Fibroblast of upper back skin (primary cell): ENCODE measurements at places on chromosomes 4 and X.

DNA sequence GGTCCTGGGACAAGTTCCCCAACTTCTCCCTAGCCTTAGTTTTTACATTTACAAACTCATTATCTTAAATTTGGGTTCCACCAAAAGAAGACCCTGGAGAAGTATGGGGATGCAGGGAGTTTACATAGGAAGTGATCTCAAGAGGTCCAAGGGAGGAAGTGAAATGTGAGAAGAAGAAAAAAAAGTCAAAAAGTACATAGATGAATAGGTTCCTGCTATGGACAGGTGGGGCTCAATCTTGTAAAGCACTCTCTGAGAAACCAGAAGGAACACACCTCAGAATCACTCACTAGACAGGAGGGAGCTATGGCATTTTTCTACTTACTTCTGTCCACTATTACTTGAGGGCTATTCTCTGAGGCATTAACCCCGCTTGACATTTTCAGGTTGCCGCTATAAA is 56.6 kb downstream of the ARHGAP6 start:
- DNase-seq: no peak

DNA sequence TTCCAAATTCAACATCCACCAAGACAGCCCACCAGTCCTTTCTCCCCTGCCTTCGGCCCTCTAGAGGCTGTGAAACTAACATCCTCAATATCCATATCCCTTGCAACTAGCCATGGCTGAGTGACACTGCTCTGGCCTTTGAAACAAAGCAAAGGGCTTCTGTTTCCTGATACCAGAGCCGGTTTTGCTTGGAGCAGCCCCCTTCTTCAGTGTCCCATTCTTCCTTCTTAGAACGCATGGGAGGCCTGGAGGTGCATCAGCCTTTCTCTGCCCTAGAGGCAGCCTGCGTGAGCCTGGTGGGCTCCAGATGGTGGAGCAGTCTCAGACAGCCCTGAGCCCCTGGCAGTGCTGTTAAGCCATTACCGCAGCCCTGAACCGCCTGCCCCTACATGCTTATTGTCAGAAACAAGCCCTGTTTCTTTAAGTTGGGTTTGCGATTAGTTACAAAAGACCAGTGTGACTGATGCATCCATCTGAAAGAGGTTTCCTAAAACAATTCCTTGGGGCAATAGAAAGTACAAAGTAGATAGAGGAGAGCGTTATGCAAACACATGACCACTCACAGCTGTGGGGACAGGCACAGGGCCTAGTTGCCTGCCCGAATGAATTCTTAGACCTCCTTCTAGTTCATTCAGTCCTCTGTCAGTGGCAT is 74.1 kb downstream of the EVC start:
- no peak for DNase-seq

GRCh38 chr4:113776679-113777078 is 15.1 kb upstream of the CAMK2D start:
- no peak for DNase-seq

DNA sequence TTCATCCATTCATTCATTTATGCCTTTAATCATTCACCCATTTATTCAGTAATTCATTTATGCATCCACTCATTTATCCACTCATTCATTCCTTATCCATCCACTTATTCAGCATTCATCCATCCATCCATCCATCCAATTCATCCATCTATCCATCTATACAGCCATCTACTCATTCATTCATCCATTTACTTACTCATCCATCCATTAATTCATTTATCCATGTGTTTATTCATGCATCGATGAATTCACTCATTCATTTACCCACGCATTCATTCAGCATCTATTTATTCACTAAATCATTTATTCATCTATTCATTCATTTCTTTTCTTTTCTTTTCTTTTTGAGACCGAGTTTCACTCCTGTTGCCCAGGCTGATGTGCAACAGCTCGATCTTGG is 10.4 kb downstream of the P2RY8 start:
- DNase-seq: no peak

GRCh38 chr4:57498251-57498650 is 388.1 kb upstream of the IGFBP7 start:
- DNase-seq: no peak

- peak; percentile 9 for DNase-seq
These were observed 73.7 kb downstream of the BEND2 start for GRCh38 chrX:18146954-18147353.

DNA sequence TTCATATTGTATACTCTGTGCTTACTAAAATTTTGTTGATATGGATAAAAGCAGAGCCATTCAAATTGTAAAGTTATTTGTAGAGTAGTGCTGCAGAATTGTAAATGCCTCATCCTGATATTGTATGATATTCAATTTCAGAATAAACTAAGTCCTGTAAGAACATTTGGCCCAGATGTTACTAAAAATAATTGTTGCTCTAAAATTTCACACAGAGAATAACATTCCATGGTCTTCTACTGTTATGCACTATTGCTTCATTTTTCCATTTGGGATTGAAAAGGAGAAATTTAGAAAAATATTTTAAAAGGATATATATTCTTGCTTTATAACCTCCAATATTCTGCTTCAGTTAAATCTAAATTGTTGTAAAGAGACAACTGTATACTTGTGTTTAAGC is 195.6 kb downstream of the LARP7 start:
- no peak for DNase-seq

DNA sequence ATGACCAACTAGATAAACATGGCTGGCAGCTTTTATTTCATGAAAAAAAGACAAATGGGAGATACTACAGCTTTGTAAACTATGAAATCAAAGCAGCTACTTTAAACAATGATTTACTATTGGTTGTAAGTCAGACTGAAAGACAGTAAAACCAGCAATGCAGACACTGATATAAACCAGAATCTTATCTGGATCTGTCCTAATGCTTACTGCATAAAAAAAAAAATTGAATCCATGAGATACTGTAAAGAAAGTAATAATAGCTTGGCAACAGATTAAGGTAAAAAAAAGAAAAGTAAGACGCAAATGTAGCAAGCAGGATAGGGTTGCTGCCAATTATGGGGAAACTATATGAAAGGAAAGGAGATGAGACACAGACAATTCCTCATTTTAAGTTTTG is 7.3 kb downstream of the LCORL start:
- no peak for DNase-seq

DNA sequence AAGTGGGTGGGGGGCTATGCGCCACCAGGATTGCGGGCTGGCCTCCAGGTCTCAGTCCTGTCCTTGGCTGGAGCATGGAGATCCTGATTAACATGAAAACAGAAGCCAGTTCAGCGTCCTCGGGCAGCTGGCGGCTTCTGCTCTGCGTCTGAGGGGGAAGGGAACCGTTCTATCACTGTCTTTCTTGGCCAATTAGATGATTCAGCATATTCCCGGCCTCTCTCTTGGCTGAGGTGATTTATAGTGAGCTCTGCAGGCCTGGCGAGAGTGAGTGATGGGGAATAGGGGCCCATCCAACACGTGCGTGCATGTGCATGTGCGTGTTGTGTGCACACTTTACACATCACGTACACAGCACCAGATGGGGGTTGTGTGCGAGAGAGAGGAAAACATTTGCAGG is 145.8 kb upstream of the ATP6AP2 start:
- peak; percentile 87 for DNase-seq

- no peak for DNase-seq
These were observed 76.6 kb downstream of the ZNF182 start for GRCh38 chrX:47927212-47927611.

GRCh38 chr4:176762661-176763308 is 29.9 kb downstream of the VEGFC start:
- no peak for DNase-seq

DNA sequence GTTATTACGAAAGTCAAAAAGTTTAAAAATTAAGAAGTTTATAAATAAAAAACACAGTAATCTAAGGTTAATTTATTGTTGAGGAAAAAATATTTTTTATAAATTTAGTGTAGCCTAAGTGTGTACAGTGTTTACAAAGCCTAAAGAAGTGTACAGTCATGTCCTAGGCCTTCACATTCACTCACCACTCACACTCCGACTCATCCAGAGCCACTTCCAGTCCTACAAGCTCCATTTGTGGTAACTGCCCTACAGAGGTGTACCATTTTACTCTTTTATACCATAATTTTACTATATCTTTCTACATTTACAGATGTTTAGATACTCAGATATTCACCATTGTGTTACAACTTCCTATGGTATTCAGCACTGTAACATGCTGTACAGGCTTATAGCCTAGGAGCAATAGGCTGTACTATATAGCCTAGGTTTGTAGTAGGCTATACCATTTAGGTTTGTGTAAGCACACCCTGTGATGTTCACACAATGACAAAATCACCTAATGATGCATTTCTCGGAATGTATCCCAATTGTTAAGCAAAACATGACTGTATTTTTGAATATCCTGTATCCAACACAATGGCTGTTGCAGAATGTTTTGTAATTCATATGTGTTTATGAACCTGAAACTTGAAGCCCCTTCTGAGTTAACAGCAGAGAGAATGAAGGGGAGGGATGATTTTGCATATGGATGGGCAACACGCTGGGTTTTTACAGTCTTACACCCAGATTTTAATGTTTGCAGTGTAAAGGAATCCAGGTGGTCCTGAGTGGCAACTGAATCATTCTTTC is 3.1 kb downstream of the PPBP start:
- peak; percentile 31 for DNase-seq
